ENCODE measurements at places on chromosomes 3 and 15.

DNA sequence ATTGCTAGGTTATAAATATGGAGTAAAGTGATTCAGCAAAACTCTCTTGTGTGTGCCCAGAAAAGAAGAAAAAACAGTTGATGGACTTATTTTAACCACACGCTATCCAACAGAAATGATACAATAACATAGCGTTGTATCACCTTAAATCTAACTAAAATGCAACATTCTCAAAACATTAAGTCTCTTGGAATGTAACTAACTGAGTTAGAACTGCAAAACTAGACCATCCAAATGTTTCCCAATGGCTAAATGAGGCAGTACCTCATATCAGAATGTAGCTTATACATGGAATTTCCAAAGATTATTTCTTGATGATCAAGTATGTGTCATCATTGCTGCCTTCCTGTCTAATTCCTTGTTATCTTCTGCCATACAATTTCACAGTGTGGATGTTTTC is 187.9 kb downstream of the CNTN3 start:
- no peak for DNase-seq

DNA sequence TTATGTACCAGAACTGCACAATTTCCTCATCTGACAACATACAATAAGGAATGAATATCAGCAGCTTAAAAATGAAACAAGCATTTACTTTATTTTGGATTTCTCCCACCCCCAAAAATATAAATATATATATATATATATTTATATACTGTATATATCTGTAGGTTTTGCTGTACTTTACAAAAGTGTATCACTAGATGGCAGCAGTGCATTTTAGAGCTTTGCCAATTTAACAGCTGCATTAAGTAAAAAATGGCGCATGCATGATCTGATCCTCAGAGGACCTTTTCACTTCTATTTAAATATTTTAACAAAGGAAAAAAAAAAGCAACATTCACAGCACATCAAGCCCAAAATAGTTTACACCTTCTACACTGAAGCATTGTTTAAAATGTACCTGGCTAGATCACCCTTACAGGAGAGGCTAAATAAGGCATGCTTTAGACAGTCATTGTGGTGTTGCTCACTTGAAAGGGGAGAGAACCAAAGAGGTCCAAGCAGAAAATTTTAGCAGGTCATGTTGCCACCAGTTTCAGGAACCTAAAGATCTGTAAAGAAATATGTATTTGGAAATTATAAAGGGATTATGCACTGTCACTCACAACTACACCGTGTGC is 72.6 kb downstream of the NPTN start:
- DNase-seq: no peak

GRCh38 chr3:101288294-101288693 is 32.1 kb downstream of the IMPG2 start:
- no peak for DNase-seq

GRCh38 chr3:138800248-138800647 is 34.5 kb downstream of the PIK3CB start:
- DNase-seq: no peak

GRCh38 chr15:31383139-31383538 is 56.5 kb downstream of the KLF13 start:
- DNase-seq: no peak

DNA sequence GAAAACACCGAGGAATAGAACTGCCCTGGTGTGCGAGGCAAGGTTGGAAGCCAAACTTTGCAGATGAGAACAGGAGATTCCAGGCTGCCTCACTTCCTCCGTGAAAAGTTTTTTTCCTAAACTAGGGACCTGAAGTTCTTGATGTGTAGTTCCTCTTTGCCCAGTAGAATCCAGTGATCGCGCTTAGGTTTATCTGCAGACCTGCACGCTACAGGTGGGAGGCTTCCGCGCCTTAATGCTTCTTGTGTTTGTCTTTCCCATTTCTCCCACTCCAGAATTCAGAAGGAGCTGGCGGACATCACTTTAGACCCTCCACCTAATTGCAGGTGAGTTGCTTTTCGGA is 5.4 kb downstream of the UBE2E1 start:
- no peak for DNase-seq

DNA sequence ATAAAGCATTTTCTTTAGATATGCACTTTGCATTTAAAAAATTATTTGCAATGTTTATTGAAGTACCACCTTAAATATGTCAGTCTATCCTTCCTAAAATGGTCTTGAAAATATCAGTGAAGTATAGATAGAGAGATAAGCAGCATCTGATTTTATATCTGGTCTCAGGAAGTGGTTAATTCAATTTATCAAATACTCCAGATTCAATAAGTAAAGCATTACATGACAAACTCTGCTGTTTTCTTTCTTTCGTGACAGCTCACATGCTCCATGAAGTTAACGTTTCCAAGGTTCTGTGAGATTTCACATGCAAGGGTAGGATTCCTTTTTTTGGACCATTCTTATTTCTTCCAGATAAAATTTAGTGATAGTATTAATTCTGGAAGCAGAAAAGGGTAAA is 775.4 kb upstream of the ROBO1 start:
- no peak for DNase-seq

DNA sequence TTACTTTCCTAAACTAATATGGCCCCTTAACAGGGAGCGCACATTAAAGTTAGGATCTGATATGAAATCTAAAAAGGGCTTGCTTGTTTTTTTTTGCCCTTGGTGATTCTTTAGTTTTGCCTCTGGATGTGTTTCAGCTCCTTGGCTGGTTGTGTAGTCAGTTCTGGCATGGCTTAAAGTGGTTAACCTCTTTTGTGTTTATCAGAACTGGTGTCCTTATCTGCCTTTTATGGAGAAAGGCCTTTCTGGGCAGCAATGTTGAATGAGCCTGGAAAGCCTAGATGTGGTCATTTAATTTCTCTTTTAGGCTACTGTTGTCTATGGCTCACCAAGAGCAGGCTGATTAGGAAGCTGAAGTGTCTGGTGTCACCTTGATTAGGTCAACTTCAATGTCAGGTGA is 254.5 kb upstream of the ROPN1 start:
- DNase-seq: no peak

DNA sequence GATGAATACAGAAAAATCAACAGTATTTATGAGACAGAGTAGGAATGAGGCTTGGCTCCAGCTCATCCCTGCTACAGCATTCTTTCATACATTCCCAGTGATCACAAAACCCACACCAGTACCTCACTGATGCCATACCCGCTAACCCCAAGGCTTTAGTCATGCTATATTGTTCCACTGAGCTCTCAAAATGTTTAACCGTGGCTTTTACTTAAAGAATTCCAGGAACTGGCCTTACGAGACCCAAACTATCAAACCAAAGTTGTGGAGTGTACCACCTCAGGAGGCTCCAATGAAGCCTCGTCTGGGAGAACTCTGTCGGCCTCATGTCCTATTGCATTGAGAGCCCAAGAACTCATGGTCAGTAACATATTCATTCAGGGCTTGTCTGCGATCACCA is 278.9 kb downstream of the ULK4 start:
- no peak for DNase-seq

- no peak for DNase-seq
Measured at GRCh38 chr3:33722191-33722590, 4.1 kb upstream of the CLASP2 start.

DNA sequence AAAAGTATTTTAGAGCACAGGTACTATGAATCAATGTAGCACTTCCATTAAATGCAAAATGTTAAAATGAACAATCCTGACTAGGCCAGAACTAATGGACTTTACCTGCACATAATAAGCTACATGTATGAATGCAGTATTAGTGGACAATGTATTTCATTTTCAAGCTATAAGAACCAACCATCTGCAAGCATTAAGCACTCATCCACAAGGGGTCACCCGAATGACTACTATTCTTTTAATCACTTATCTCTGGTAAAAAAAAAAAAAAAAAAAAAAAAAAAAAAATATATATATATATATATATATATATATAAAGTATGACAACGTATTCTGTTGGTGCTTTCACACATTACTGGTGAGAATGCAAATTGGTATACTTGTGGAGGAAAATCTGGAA is 7.2 kb downstream of the HERC1 start:
- DNase-seq: no peak

- DNase-seq: no peak
Measured at GRCh38 chr3:60909526-60909925, 341.7 kb downstream of the FHIT start.

GRCh38 chr3:37969596-37970100 is 20.9 kb upstream of the VILL start:
- DNase-seq: no peak

GRCh38 chr3:39056151-39056550 is 4.3 kb downstream of the WDR48 start:
- no peak for DNase-seq

DNA sequence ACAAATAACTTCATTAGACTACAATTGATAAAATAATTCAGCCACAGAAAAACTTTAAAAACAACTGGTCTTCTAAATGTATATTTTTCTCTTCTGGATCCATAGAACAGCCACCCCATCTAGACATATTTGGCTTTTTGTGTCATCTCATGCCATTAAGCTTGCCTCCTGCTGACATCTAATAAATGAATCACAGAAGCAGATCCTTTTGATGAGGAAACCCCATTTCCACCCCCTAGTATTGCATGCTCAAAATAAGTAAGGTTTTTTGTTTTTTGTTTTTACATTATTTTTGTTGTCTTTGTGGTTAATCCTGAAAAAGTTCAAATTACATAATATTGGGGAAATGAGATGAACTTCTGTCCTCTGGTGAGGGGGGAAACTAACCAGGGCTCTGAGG is 94.8 kb downstream of the DUT start:
- DNase-seq: no peak

Measured in ecto neural progenitor cell (in vitro differentiated cells).